Activated gamma-delta T cell (primary cell): ENCODE measurements at places on chromosomes 6 and 20.

- DNase-seq = no peak
These were observed 73.3 kb upstream of the TOP1 start for GRCh38 chr20:40955326-40955725.

DNA sequence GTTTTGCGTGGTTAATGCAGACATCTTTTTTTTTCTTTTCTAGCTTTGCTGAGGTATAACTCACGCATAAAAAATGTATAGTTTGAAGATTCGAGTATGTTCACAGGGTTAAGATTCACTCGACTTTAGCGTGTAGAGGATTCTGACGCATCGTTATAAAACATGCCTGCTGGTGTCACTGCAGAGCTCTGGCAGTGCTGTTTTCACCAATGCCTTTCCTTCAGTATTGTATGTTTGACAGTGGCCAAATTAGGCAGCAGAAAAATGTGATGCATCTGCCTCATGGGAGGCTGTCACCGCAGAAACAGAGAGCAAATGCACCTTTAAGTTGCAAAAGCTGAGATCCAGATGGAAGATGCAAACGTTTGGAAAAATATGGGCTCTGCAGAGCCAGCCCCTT, 18.0 kb upstream of the SIRPB2 start:
- no peak for DNase-seq

DNA sequence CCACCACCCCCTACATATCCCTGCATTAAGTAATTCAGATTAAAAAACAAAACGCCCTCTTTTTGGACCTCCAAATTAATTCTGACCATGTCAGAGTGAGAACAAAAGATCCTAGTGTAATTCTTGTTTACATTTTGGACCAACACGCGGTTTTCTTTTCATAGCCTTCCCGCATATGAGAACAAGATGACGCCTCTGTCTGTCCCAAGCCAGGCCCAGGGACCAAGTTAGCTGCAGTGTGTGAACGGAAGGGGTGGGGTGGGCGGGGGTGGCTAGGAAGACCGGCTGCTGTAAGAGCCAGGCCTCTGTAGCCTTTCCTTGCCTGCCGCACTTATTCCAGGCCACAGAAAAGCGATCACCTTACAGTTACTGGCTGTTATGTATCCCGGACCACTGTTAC, 68.0 kb downstream of the PLCG1 start:
- DNase-seq = no peak

DNA sequence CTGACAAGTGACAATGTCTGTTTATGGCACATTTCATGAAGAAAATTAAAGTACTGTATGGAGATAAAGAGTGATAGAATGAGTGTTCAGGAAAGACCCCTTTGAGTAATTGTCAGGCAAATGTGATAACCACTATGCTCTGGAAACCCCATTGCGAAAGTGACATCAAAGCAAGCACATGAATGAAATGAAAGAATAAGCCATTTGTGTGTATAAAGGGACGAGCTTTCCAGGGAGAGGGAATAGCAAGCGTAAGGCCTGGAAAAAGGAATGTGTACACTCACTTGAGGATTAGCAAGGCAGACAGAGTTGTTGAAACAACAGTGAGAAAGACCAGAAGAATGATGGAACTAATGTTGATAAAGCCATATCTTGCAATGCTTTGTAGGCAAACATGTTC, 490.0 kb downstream of the GRIK2 start:
- DNase-seq = no peak

GRCh38 chr6:166262743-166263515, 45.3 kb downstream of the PRR18 start:
- DNase-seq = no peak

- DNase-seq = peak; percentile 6
These were observed 111.4 kb upstream of the CLDN20 start for GRCh38 chr6:155152211-155153076.

DNA sequence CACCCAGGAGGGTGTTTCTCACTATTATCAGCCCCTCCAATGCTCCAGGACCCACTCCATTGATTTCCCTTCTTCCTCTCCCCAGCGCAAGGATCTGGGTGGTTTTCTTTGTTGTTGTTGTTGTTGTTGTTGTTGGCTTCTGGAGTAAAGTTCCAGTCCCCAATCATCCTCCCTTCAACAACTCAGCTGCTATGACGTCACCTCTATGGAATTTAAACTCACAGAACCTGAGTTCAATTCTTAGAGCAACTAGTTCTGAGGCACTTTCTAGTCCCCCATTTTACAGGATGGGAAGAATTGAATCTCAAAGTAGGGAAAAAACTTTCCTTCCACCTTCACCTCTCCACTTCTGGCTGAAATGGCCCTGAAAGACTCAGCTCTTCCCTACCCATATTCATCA, 9.7 kb upstream of the WFDC8 start:
- DNase-seq = no peak

DNA sequence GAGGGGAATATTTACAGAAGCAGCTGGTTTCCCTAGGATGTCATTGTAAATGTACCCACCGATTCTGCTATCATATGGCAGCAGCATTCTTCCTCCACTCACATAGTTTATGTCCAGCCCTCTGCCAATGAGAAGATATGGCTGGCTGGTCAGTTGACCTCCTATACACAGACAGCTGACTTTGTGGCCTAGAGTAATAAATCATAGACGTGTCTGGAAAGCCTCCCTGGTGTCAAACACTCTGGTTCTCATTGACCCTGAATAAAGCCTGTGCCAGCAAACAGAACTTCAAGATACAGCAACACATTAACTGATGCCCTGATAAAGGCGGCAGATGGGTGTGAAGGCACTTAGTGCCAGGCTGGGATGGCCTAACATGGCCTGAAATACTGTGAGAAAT, 52.6 kb downstream of the GPR63 start:
- DNase-seq = no peak

GRCh38 chr6:21451546-21452013, 142.0 kb upstream of the SOX4 start:
- no peak for DNase-seq

- DNase-seq = no peak
These were observed 144.5 kb upstream of the FLRT3 start for GRCh38 chr20:14481863-14482262.

DNA sequence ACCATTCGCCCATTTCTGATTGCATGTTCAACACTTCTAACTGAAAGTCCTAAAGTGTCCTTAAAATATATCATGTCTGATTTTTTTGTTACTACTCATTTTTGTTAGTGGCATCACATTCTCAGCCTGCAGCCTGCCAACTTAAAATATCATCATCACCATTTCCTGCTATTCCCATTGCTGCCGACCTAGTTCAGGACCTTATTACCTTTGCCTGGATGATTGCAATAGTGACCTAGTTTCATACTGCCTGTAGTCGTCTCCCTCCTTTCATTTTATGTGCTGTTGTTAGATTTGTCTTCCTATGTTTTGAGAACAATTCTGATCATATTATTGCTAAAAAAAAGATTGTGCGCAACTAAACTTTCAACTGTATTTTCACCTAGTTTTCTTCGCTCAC, 6.2 kb downstream of the RWDD1 start:
- no peak for DNase-seq

DNA sequence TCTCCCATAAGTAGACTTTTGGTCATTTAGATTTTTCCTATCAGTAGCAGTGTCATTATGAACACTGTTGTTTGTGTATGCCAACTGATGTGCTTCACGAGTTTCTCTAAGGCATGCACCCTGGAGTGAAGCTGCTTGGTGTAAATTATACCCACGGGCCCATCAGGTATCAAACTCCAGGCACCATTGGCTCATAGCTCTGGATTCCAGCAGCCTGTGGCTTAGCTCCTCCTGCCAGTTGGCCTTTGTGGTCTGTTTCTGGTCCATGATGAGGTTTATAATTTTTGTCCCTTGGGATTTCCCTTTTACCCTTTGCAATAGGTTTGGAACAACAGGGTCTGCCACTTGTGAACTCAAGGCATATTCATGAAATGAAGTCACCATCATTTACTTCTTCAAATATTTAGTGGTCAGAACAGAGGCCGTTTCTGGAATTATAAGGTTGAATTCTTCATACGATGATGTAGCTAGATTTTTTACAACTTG, 350.5 kb downstream of the PRL start:
- DNase-seq = no peak

DNA sequence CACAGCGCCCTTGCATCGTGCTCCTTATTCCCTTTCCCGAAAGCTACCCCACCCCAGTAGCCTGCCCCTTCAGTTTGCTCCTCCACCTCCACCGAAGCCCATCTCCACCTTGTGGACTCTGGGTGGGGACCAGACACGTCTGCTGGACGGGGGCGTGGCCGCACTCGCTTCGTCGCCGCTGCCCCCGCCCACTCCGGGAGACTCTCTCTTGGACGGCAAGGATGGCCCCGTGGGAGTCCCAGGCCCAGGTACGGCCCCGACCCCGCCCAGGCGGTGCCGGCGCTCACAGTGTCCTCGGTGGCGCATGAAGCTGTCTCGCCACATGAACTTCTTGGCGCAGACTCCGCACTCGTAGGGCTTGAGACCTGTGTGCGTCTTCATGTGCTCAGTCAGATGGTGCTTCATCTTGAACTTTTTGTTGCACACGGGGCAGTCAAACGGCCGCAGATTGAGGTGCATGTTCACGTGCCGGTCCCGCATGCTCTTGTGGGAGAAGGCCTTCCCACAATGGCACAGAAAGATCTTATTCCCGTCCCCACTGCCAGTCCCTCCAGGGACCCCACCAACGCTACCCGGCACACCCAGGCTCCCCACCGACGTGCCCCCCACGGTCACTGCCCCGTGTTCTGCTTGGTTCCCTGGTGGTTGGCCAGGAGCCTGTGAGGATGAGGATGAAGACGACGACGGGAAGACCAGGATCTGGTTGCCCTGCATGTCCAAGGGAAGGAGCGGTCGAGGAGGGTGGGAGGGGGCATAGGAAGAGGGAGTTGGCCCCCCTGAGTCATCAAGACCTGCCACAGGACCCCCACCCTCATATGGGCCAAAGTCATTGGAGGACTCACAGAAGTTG, 1.3 kb upstream of the TAPBP start:
- DNase-seq = no peak

- no peak for DNase-seq
These were observed 101.1 kb upstream of the PLCB4 start for GRCh38 chr20:8967641-8968245.

- DNase-seq = no peak
These were observed 10.3 kb downstream of the PPP1R14C start for GRCh38 chr6:150152891-150153876.

- DNase-seq = no peak
These were observed 705.4 kb downstream of the MAFB start for GRCh38 chr20:39983655-39984054.

DNA sequence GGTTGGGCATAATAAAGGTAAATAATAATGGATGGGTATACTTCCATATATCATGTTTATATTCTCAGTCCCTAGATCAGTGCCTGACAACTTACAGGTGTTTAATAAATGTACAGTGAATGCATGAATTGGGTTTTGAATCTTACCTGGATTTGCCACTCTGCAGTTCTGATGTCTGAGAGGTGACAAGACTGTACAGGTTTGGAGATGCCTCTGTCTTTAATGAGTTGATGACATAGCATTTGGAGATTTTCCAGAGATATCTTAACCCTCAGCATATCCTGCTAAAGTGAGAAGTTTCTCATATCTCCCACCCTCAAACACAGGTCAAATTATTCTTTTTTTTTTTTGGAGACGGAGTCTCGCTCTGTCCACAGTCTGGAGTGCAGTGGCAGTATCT, 2.2 kb downstream of the ANKS1A start:
- no peak for DNase-seq

DNA sequence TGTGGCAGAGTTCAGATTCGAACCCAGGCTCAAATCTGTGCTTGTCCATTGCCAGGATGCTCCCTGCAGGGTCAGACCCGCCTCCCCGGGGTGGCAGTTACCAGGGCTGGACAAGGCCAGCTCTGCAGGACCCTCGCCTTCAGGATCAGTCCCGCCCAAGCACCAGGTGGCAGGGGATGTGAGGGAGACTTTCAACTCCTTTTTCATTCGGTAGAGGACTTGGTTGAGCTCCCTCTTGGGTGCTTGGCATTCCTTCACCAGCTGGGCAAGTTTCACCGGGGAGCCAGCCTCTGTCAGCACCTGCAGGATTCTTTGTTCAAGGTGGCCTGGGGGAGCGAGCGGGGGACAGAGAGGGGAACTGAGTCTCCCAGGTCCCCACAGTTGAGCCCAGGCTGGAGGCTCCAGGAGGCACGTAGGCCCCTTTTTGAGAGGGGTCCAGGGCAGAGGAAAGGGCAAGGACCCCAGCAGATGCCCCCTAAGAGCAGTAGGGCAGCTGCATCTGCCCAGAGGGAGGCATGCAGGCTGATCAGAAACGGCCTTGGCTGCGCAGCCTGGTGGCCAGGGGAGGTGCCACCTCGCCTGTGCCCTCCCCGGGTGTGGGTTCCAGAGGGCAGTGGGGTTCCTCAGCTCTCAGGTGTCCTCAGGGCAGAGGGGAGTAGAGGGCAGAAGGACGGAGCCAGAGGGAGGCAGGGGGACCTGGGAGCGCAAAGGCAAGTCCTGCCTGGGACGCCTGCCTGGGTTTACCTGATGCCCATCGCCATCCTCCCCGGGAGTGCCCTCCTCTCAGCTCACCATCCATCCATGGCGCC, 3.9 kb downstream of the ZBP1 start:
- no peak for DNase-seq

DNA sequence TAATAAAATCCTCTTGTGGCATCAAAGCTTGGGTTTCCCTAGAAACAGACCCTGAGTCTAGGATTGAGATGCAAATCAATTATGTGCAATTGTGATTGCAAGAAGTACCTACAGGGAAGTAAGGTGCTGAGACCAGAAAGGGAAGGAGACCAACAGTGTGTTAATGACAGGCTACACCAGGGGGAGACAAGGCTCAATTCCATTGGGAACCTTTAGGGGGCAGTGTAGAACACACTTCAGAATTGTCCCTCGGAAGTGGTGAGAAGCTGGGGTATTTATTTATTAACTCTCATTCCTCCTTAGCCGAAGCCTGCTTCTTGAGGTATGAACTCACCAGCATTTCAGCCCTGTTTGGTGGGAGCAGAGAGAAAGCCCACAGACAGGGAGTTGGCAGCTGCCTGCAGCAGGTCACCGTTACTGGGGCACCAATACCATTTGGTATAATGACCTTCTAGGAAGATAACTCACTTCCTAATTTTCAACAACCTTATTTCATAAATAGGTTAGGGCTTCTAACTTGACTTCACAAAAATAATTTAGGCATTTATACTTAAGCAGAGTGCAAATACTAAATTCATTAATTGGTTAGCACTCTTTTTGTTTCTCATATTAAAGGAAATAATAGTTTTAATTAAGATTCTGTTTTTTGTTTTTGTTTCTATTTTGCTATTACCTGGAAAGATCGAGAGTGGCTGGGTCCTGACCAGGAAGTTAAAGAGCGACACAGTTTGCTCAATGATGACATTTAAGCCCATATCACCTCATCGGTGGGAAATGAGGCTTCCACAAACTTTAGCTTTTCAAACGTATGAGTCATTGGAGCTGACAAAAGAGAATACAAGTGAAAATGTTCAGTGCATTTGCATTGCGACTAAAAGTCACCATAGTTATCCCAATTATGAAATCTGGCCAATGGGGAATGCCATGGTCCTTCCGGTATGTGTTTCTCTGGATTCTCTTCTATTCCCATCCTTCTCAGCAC, 94.8 kb downstream of the BTBD3 start:
- DNase-seq = no peak
